Nephron progenitor cell (in vitro differentiated cells): ENCODE measurements at places on chromosomes 2 and 18.
A peak's percentile ranks its signal among the peaks of the same experiment; 100 is the strongest.

DNA sequence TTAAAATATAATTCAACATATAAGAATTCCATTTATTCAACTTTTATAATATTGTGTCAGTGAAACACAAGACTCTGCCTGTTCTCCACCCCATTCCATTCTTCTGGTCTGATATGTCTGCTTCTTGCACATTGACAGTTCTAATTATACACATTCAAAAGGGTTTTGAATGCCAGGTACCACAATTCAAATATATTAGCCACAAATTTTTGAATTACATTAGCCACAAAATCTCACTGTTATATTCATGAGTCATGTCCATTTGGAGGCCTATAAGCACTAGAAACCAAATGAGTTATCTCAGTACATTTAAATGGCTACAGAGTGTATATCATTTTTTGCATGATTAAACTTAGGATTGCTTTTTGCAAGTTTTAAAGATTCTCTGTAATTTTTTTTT lies 72.1 kb downstream of the CCDC150 start:
- H3K27ac ChIP-seq: no peak overlapping the region
- no peak for DNase-seq
- H3K27me3 ChIP-seq: no peaks in the 10 kb centered on the region
- no peak overlapping the region for H3K4me3 ChIP-seq
- H3K36me3 ChIP-seq: peaks cover 72% of the 10 kb centered on the region

DNA sequence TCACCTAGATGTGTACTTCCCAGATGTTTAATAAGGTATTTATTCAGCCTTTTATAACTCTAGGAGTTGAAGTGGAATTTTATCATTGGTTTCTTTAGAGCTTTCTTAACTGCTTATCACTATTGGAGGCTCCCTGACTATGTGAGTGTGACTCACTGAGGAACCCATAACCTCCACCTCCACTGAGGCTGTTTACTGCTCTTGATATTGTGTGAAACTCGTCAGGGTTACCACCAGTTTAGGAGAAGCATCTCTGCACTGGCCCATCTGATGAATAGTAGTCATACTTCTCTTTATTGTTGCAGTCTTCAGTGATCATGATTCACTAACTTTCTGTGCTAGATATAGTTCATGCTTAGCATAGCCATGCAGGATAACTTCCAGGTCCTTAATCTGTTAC lies 79.6 kb upstream of the UBXN4 start:
- peaks cover 2% of the 10 kb centered on the region for H3K4me1 ChIP-seq
- H3K36me3 ChIP-seq: peaks cover 37% of the 10 kb centered on the region
- DNase-seq: no peak
- H3K4me3 ChIP-seq: no peak overlapping the region
- H3K27ac ChIP-seq: no peak overlapping the region

DNA sequence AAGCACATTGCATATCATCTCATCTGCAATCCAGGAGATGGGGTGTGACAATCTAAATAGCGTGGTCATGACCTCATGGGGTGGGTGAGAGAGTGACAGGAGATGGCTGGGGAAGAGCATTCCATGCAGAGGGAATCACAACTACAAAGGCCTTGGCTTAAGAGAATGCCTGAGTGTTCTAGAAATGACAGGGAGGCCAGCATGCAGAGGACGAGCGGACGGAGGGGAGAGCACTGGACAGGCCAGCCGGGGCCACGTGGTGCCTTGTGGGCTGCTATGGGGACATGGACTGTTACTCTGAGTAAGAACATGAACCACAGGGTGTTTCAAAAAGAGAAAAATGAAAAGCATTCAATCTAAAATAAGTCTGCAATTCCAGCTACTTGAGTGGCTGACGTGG lies 117.9 kb upstream of the ODC1 start:
- no peak overlapping the region for H3K4me3 ChIP-seq
- H3K27me3 ChIP-seq: no peaks in the 10 kb centered on the region
- peak overlapping the region; percentile 23 for H3K27ac ChIP-seq
- peaks cover 38% of the 10 kb centered on the region for H3K36me3 ChIP-seq
- DNase-seq: no peak

GRCh38 chr2:190210471-190210870 lies 109.2 kb downstream of the HIBCH start:
- no peaks in the 10 kb centered on the region for H3K36me3 ChIP-seq
- H3K27ac ChIP-seq: no peak overlapping the region
- H3K4me1 ChIP-seq: peaks cover 23% of the 10 kb centered on the region
- no peak overlapping the region for H3K4me3 ChIP-seq
- DNase-seq: no peak
- no peaks in the 10 kb centered on the region for H3K27me3 ChIP-seq

- peaks cover 38% of the 10 kb centered on the region for H3K36me3 ChIP-seq
- H3K4me1 ChIP-seq: no peaks in the 10 kb centered on the region
- no peaks in the 10 kb centered on the region for H3K27me3 ChIP-seq
- DNase-seq: no peak
- no peak overlapping the region for H3K4me3 ChIP-seq
These were observed 147.0 kb downstream of the MBD5 start for GRCh38 chr2:148167855-148168254.
